ENCODE measurements at places on chromosomes 13 and 19.

DNA sequence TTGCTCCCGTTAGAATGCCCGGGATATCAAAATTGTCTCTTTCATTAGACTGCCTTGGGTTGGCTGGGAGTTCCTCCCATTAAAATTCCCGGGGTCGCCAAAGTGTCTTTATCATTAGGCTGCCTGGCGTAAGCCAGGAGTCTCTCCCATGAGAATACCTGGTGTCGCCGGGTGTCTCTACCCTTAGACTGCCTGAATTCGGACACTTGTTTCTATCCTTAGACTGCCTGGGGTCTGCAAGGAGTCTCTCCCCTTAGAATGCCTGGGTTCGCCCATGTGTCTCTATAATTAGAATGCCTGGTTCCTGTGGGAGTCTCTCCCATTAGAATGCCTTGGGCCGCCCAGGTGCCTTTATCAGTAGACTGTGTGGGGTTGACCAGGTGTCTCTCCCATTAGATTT, 1538.2 kb downstream of the UQCRFS1 start:
- DNase-seq: no peak

GRCh38 chr13:91572439-91572838, 174.0 kb downstream of the GPC5 start:
- no peak for DNase-seq

DNA sequence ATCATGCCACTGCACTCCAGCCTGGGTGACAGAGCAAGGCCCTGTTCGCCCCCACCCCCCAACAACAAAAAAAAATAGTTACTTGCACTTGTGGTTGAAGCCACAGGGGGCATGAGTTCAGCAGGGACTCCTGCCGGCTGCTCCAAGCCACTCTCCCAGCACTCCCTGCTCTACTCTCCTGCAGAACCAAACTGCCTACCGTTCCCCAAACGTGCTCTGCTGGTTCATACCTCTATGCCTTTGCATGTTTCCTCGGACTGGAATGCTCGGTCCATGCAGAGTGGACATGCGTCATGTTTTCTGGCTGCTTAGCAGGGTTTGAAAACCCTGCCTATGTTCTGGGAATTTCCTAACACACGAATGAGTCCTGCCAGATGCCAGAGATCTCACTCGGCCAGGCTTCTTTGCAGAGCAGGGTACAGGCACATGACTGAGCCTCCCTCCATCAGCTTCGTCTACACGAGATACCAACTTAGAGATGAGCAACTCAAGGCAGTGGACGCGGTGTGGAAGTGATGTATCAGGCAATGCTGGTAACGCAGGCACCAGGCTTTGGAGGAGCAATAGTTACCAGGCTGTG, 8.5 kb upstream of the SLC25A15 start:
- DNase-seq: no peak

DNA sequence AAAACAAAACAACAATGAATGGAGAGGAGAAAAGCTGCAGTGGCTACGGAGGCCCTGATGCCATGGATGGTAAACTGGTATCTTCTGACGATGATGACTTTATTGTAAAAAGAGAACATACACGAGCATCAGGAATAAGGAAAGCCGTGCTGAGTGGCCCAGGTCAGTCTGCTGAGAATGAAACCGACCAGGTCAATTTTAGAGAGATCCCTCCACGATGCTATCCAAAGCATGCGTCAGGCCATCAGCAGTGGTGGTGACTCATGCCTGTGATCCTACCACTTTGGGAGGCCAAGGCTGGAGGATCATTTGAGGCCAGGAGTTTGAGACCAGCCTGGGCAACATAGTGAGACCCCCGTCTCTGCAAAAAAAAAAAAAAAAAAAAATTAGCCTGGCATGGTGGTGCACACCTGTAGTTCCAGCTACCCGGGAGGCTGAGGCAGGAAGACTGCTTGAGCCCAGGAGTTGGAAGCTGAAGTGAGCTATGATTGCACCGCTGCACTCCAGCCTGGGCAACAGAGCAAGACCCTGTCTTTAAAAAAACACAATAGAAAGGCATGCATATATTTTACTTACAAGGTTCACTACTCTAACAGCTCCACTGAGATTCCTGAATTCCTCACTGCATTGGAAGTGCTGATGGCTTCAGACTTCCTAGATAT, 62.3 kb downstream of the GADD45B start:
- no peak for DNase-seq

DNA sequence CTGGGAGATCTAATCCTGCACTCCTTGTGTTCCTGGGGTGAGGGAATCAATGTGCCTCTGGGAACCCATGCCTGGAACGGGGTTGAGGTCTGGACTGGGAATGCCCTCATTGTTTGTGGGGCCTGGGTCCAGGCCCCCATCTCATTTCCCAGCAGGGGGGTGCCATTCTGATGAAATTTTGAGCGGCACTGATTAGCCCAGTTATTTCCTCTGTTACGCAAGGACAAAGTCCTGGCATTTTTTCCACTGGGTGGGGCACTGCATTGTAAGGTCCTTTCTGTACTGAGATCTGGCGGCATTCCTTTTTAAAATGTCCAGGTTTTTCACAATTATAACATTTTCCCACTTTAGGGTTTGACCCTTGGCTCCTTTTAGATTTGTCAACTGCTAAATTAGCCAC, 14.8 kb downstream of the FPR3 start:
- no peak for DNase-seq

GRCh38 chr19:10625762-10626138, 397 bp downstream of the SLC44A2 start:
- DNase-seq: no peak

DNA sequence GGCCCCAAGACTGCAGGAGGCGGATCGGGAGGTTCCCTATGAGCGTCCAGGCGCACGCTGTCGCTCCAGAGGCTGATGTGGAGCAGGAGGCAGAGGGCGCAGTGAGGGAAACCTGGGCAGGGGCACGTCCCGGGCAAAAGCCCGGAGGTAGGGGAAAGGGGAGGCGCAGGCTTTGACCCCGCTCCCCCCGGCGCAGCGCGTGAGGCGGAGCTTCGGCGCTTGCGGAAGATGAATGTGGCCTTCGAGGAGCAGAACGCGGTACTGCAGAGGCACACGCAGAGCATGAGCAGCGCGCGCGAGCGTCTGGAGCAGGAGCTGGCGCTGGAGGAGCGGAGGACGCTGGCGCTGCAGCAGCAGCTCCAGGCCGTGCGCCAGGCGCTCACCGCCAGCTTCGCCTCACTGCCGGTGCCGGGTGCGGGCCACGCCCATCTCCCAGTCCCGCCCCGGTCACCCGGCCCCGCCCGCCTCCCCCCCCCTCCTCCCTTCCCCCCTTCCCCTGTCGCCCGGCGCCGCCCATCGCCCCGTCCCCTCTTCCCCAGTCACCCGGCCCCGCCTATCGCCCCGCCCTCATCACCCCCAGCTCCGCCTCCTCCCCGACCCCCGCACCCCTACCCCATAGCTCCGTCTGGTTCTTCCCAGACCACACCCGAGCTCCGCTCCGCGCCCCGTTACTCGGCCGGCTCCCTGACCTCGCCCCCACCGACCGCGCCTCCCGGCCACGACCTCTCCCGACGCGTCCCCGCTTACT, 4.1 kb downstream of the HMG20B start:
- peak; percentile 35 for DNase-seq

DNA sequence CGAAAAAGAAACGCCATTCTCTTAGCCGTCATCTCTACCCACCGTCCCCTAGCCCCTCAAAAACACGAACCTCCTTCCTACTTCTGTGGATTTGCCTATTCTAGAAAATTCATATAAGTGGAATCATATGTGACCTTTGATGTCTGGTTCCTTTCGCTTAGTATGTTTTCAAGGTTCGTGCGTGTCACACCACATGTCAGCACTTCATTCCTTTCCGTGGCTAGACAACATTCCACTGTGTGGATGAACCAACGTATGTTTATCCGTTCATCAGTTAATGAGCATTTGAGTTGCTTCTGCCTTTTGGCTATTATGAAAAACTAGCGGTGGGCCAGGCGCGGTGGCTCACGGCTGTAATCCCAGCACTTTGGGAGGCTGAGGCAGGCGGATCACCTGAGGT, 14.0 kb upstream of the PPP1R12C start:
- no peak for DNase-seq

Measured in skeletal muscle cell (primary cell).